ENCODE measurements at places on chromosomes 7 and 10.

DNA sequence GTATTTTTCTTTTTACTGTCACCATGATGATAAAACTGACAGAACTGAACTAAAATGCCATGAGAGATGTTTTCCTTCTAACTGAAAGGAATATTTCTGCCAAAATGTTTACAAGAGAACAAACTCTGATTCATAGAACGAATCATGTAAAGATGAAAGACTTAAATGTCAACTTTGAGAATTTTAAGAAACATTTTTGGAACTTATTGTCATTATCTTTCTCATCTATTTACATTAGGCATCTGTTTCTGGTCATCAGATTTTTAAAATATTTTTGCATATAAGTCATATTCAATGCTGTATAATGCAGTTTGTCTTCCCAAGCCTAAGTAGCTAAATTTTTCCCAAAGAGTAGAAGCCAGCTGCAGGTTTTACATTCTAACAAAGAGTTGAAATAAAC, 358.5 kb downstream of the TFEC start:
- peak; percentile 76 for DNase-seq

DNA sequence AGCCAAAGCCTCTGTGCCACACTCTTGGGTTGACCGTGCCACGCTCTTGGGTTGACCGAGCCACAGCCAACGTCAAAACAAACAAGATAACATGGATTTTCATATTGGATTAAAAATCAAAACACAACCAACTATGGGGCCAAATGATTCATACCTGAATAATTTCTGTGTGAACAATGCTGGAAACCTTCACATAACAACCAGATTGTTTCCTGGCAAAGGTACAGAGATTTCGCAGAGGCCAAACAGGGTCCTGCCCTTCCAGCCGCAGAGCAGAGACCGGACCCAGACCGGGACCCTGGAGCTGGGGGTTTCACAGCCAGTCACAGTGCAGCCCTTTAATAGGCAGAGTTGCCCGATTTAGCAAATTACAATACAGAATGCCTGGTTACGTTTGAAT, 40.5 kb downstream of the ITIH5 start:
- DNase-seq = no peak

DNA sequence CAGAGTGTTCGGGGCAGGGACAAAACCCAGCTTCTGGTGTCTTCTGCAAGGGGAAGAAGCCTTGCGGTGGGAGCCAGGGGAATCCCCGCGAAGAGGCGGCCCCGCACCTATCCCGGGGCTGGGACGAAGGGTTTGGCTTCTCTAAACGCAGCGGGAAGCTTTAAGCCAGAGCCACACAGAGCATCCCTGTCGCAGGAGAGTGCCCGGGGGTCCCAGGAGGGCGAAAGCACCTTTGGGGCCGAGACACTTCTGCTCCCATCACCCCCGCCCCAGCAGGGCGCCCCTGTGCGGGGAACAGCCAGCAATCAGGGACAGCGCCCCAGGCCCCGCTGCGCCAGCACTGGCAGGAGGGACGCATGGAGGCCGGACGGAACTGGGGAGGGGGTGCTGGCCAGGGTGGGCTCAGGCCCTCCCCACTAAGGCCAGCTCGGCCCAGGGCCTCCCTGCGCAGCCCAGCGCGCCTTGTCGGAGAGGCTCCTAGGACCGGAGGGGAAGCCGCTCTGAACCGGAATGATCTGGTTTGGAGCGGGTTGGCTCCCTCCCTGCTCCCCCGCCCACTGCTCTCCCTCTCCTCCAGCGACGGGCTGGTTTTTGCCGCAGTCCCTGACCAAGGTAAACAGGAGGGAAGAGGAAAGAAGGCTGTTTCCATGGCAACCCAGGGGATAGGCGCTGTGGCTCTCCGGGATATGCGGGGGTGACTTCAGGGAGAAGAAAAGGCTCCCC, 63.9 kb downstream of the TMEM209 start:
- peak; percentile 77 for DNase-seq

DNA sequence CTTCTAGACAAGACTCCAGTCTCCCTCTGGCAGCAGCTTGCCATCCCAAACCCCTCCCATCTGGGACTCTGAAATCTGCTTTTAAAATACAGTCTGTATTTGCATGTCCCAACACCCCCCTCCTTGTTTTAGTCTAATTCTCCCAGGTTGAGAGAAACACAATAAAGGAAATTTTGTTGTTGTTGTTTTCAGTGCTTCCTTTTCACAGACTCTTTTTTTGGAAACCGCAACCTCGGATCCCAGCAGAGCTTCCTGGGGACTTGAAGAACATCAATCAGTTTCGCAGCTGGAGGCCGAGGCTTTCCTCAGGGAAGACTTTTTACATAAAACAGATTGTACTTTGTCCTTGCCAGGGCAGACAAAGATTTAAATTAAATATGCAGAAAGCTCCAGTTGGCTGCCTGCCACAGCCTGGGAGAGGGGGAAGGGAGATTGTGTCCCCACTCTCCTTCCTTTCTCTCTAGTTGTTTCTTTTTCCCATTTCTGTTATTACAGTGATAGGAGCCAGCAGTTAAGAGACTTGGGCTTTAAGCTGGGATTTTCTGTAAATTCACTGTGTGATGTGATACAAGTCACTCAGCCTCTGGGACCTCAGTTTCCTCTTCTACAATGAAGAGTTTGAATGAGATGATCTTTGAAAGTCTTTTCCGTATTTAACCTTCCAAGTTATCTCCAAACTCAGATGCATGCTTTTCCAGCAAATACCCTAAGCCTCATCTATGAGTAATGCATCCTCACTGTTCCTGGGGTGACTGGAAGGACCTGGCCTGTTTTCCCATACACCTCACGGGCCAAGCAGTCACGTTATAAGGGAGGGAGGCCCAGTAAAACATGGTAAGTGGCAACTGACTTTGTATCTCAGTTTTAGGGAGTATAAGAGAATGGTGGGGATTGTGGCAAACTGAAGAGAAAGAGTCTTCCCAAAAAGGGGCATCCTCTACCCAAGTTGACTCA, 192.3 kb downstream of the REEP3 start:
- peak; percentile 81 for DNase-seq

- DNase-seq = peak; percentile 60
Measured at GRCh38 chr7:82234457-82235049, 209.0 kb downstream of the CACNA2D1 start.

DNA sequence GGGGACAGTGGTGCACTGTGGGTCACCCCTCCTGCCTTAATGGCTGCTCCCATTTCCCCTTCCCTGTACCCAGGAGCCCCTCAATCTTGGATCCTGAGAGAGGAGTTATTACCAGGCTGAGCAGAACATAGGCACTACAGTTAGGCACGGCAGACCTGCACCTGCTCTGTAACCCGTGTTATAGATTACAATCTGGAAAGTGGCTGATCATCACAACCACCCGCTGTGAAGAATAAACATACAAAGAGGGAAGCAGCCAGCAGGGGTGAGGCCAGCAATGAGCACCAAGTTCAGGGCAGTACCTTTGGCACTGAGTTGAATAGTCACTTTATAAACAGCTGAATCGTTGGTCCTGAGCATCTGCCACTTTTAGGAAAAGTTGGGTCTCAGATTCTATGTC, 1.7 kb downstream of the CDHR1 start:
- DNase-seq = no peak

All from fibroblast of skin of scalp (primary cell).